ENCODE measurements at places on chromosomes 5 and 9. TPM values are rescaled to one million over a fixed set of nuclear protein-coding genes. Genes with fewer than 3 reads are reported as not detected.

- DNase-seq, result no peak
These were observed 48.2 kb downstream of the GABBR2 start for GRCh38 chr9:98660541-98660940.

DNA sequence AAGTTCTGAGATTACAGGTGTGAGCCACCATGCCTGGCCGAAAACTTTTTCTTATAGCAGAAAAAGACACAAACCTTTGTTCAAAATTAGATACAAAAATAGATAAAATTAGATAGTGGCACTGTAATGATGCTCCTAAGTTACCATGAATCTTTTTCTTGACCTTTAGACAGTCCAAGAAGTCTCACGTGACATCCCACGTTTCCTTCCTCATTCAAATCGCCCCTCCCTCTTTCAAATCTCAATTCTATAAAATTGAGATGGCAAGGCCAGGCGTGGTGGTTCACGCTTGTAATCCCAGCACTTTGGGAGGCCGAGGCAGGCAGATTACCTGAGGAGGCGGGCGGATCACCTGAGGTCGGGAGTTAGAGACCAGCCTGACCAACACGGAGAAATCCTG lies 7.7 kb upstream of the ZCCHC10 start:
- no peak for DNase-seq

GRCh38 chr5:76264681-76265080 lies 138.4 kb upstream of the IQGAP2 start:
- no peak for DNase-seq

- DNase-seq, result no peak
These were observed 211.2 kb downstream of the GADD45G start for GRCh38 chr9:89815903-89816573.

GRCh38 chr9:114154600-114155102 lies 686 bp upstream of the COL27A1 start:
- peak; percentile 37 for DNase-seq

- DNase-seq, result peak; percentile 50
These were observed 35.8 kb upstream of the LCP2 start for GRCh38 chr5:170333161-170333910.

Gene C5orf52
- not detected for total RNA-seq

Gene POC5
- total RNA-seq, result 13.8 TPM

DNA sequence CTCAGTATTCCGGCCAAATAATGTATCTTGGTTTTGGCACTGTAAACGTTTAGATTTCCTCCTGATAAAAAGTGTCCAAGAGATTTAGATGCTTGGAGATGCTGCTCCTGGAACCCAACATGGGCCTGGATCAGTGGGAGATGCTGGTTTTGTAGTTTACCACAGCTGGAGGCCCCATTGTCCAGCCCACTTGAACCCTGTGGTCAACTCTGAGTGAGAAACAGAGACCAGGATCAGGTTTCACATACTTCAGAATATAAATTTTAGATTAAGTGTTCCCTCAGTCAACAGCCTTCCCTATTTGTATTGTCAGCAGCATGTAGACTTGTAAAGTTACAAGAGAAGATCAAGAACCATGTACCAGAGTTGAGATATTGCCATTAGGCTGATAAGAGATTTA lies 144.7 kb upstream of the C9orf72 start:
- DNase-seq, result no peak

GRCh38 chr5:78830528-78831046 lies 154.5 kb downstream of the ARSB start:
- no peak for DNase-seq

Gene GAS1
- 15.7 TPM for total RNA-seq

DNA sequence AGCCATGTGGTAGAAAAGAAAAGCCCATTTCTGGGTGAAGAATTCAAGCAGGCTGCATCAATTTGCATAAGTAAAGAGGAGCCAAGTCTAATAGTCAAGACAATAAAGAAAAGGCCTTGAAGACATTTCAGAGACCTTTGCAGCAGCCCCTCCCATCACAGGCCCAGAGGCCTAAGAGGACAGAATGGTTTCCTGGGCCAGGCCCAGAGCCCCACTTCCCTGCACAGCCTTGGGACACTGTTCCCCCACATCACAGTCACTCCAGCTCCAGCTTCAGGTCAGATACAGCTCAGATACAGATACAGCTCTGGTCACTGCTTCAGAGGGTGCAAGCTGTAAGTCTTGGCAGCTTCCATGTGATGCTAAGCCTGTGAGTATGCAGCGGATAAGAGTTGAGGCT lies 29.1 kb downstream of the PLGRKT start:
- no peak for DNase-seq

DNA sequence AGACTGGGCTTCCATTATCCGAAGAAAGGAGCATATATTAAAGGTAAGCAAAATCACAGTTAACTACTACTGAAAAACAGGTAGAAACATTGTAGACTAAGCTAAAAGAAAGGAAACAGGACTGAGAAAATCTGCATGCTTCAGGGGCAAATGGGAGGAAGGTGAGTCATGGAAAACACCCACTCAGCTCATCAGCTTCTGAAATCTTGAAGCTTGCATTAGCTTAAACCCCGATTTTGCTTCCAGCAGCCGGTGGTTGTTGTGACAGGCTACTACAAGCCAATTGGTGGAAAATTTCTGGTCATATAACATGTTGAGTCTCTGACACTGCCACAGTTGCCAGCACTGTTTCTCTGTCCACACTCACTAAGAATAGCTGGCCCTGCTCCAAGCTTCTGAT lies 179.6 kb upstream of the PUM3 start:
- peak; percentile 21 for DNase-seq

Data from mammary epithelial cell (primary cell).